ENCODE measurements at places on chromosomes 3 and 15.

DNA sequence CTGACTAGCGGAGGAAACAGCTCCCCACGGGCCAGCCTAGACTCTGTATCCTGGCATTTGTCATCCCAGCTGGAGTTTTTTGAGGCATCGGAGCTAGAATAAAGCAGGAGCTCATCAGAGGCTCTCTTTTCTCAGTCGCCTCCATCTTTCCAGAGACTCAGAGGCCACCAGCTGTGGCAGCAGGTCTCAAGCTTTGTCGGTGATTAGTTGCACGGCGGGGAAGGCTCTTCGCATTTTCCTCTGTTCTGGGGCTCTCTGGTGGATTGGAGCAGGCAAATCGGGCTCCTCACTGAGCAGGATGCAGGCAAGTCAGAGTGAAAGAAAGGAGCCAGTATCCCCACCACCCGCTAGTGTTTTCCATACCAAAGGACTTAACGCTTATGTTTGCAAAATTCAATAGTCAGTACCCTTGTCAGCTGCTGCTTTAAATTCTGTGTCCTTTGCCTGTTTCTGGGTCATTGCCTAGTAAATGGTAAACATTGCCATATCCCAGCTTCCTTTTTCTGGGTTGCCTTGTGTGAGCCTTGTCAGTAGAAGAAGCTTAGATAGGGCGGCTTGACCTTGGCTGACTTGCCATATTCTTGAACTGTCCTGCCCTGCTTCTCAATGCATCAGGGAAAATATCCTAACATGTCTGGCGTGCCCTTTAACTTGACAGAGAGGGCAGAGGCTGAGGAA, 127.1 kb downstream of the PTPRG start:
- DNase-seq = no peak

- no peak for DNase-seq
Observed at GRCh38 chr15:95362306-95362705, 968.2 kb upstream of the NR2F2 start.

- DNase-seq = peak; percentile 58
Observed at GRCh38 chr3:113531826-113532697, at the start of gene SIDT1. Gene SIDT1 (plus strand): TSS chr3:113532555. CDS start chr3:113533022, 467 bp downstream.

DNA sequence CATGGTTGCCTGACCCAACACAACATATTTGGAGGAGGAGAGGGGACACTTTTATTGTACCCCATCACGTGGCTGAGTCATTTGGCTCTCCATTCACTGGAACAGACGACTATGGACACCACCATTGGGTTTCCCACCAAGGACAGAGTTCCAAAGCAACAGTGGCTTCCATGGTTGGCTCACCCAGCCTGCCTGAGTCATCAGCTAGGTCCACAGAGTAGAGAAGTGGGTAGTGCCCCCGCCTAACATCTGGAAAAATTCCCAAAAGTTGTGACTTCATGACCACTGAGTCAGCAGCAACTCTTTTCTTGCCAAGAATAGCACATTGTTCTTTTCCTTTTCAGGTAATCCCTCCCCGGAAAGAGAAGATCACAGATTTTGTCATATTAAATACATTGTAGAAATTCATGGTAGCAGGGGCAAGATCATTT, 3.0 kb upstream of the PPP1R2 start:
- DNase-seq = peak; percentile 28

DNA sequence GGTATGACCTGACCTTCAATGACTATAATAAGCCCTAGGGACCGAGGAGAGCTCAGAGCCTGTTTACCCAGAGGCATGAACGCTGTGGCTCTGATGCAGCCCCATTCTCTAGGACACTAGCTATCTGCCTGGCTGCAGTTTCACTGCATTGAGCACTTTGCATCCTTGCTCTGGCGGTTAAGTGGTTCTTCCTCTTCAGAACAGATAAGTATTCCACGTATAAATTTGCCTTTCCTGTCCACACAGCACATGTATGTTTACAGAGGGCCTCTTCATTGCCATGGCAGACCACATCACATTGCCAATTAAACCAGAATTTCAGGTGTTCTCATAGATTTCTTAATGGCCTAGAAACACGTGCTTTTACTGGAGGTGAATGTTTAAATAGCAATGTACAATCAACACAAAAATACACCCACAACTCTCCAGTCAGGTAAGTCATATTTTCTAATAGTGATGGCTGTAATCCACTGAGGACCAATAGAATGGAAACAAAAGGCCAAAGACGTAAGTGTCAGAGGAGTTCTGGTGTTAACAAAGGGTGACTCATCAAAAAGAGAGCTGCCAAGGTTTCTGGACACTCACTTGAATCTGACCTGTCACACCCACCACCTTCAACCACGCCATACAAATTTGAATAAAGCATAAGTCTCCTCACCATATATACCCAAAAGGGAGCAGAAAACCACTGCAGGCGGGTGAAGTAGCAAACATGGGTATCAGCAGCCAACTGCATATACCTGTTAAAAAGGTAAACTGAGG, 553.4 kb downstream of the OCA2 start:
- DNase-seq = no peak

DNA sequence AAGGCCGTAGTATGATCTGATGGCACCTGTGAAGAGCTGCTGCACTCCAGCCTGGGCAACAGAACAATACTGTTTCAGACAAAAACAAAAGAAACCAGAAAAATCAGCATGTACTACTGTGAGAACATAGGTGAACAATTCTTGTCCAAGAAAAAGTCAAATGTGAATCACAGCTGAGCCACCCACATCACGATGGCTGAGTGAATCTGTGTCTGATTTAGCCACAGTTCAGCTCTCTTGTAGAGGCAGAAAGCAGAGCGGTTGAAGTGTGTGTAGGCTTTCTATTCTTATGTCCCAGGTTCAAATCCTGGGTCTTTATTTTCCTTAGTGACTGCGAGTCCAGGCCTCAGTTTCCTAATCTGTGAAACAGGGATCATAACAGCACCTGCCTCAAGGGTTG, 4.4 kb upstream of the FURIN start:
- DNase-seq = no peak
